Activated T-helper 1 cell treated with anti-CD3 and anti-CD28 coated beads, Interleukin-2, amount 50 U/mL, for 16 hours (primary cell): ENCODE measurements at places on chromosomes 11 and 22.

DNA sequence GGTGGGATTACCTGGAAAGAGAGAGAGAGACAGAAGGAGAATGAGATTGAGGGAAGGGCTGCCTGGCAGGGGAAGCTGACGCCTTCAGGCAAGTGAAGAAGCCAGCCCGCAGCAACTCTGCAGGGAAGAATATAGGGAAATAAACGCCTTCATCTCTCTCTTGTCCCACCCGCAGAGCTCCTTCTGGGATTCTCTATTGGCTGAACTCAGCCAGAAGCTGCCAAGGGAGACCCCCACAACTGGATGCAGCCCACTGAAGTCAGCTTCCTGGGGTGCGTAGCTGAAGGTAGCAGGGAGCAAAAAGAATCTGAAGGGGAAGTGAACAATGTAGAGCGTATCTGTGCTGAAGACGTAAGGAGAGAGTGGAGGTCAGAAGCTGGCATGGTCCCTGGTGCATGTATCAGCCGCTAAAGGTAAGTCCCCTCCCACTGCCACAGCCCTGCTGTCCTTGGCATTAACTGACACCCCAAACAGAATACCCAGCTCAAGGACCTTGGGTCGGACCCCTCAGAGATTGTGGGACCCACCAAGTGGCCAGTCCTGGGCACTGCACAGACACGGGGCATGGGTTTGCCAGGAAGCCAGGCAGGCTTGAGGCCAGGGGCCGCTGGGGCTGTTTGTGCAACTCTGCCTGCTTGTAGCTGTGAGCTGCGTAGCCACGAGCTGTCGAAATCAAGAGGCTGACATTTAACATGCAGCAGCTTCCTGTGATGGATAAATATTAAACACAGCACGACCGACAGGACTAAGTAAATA, 469.9 kb downstream of the MN1 start:
- no peak for DNase-seq

- DNase-seq, result no peak
Observed at GRCh38 chr22:17091851-17092250, 7.1 kb downstream of the IL17RA start.

DNA sequence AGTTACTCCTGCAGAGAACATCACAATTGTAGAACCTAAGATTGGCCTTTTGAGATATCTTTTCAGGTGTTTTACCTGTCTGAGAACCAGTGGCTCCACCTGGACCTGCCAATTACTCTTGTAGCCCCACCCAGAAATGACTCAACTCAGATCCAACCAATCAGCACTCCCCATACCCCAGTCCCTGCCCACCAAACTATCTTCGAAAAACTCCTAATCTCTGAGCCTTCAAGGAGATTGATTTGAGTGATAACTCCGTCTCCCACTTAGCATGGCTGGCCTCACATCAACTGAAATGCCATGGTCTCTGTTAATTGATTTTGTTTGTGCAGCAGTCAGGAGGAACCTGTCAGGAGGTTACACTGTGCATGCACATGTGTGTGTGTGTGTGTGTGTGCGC, 103.6 kb downstream of the MTNR1B start:
- no peak for DNase-seq

DNA sequence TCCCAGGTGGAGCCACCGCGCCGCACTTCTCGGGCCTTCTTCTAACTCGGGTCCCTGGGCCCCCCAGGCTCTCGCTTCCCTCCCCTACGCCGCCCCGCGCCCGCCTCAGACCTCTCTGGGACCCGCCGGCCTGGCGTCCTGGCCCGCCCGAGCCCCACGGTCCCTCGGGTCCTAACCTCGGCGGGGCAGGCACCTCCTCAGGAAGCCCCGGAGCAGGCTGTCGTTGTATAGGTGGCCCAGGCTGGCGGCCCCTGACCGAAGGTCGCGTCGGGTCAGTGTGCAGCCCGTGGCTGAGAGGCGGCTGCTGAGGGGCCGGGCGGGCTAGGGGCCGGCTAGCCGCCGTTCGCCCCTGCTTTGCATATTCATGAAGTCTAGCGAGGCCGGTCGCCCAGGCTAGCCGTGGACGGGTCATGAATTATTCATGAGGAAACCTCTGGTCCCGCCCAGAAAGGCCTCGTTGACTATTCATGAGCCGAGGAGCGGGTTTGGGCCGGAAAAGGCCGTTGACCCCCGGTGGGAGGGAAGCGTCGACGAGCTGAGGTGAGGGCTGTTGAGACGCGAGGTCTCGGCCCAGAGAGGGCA, at the start of gene HORMAD2:
TSS of gene HORMAD2 (plus strand) at position 513 of the 582 bp plus-strand sequence. CDS start 13,489 bp downstream, outside the sequence.
- no peak for DNase-seq

DNA sequence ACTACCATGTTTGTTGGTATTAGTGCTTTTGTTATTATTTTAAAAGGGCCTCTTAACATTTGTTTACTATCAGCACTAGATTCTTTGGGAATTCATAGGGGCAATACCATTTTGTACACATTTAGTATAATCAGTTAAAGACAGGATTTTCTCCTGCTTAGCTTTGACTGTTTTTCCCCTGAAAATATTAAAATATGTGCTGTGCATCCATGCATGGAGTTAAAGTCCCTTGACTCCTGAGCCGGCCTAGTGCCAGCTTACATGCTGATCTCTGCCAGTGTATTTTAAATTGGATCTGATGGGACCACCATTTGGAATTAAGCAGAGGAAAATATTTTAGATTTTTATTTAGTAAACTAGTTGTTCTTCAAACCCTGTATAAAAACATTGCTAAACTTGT, 161.4 kb downstream of the METTL15 start:
- no peak for DNase-seq

GRCh38 chr22:27959335-27960090, 40.5 kb upstream of the PITPNB start:
- no peak for DNase-seq

GRCh38 chr11:29163231-29163630, 853.6 kb downstream of the KCNA4 start:
- DNase-seq, result no peak

DNA sequence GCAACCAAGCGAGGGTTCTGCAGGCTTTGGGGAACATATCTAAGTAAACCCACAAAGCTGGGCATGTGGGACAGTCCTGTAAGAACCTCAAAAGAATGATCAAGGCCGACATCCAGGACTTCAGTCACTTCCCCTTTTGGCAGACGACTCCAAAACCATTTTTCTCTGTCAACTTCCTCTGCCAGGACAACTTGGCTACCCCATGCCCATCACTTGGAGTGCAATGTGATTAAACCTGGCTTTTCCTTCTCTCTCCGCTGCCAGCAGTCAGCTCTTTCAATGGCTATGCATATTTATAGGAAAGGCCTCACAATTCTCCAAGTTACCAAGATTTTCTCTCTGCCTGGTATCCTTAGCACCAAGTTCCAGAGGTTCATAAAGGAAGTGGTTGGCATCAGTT, 78.9 kb downstream of the C11orf58 start:
- no peak for DNase-seq

DNA sequence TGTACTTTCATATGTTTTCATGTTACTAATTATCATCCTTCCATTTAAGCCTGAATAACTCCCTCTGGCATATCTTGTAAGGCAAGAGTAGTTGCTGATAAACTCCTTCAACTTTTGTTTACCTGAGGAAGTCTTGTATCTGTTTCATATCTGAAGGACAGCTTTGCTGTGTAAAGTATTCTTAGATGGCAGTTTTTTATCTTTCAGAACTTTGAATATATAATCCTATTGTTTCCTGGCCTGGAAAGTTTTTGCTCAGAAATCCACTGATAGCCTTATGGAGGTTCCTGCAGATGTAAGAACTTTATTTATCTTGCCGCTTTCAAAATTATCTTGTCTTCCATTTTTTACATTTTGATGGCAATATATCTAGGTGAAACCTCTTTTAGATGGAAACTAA, 69.1 kb downstream of the KCNQ1OT1 start:
- DNase-seq, result no peak

- no peak for DNase-seq
Observed at GRCh38 chr22:29973269-29973668, 90.3 kb downstream of the MTMR3 start.

DNA sequence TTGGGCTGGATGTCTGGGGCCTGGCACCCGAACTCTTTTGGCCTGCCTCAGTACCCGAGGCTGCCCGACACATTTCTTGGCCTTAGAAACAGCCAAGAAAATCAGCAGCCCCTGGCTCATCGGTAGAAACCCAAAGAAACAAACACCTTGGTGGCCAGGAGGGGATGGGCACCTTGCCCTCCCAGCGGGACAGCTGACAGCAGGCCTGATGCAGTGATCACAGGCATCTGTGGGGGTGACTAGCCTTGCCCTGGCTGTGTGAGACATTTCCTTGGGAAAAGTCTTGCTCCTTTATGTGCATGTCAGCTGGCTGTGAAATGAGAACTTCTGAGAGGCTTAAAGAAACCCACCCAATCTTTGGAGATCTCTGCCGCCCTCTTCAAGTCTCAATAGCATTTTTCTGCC, 60.9 kb downstream of the SMIM38 start:
- no peak for DNase-seq

DNA sequence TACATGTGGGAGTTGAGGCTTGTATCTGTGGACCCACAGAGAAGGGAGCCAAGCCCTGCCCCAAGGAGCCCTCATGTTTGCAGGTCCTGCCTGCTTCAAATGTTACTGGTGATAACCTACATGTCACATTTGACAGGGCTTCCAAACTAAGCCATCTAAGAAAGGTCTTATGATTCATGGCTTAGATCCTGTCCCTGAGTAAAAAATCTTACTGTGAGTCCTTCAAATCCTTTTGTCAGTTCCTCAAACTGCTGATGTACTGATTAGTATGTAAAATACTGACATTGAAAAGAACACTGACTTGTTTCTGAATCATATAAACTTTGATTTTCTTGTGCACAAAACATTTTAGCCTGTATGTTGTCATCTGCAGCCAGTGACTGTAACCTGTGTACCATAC, 1.0 kb upstream of the PANX1 start:
- no peak for DNase-seq

DNA sequence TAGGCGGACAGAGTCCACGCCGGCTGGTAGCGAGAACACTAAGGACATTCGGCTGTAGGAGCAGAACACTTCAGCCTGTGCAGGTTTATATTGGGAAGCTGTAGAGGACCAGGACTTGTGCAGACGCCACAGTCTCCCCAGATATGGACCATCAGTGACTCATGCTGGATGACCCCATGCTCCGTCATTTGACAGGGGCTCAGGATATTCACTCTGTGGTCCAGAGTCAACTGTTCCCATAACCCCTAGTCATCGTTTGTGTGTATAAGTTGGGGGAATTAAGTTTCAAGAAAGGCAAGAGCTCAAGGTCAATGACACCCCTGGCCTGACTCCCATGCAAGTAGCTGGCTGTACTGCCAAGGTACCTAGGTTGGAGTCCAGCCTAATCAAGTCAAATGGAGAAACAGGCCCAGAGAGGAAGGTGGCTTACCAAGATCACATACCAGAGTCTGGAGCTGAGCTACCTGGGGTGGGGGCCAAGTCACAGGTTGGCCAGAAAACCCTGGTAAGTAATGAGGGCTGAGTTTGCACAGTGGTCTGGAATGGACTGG, 17.2 kb downstream of the P2RY2 start:
- DNase-seq, result no peak

DNA sequence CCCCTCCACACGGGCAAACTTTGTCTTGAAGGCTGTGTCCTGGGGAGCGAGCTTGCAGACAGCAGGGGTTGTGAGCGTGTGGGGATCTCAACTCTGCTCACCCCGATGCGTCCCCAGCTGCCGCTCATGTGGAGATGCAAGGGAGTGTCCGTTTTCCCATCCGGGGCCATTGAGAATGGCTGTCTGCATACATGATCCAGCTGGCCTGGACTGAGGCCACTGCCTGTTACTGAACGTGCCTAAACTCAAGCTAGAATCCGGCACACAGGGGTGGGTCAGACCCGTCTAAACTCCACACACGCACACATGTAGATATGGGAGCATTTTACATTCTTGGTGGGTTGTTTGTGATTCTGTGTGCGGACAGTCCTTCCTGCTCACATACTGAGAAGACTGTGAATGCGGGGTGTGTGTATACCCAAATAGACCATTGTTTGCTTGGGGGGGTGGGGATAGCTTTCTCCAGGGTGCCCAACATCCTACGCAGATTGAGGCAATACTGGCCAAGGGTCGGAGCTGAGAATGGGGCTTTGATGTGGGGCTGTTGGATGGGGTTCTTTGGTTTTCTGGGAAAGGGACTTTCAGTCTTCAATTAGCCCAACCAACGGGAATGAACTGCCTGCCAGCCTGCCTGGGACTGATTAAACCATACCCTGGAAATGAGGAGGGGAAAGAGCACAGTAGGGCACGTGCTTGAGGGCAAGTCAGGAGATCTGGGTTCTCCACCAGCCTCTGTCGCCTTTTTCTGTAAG, 60.4 kb downstream of the ST3GAL4 start:
- DNase-seq, result no peak

DNA sequence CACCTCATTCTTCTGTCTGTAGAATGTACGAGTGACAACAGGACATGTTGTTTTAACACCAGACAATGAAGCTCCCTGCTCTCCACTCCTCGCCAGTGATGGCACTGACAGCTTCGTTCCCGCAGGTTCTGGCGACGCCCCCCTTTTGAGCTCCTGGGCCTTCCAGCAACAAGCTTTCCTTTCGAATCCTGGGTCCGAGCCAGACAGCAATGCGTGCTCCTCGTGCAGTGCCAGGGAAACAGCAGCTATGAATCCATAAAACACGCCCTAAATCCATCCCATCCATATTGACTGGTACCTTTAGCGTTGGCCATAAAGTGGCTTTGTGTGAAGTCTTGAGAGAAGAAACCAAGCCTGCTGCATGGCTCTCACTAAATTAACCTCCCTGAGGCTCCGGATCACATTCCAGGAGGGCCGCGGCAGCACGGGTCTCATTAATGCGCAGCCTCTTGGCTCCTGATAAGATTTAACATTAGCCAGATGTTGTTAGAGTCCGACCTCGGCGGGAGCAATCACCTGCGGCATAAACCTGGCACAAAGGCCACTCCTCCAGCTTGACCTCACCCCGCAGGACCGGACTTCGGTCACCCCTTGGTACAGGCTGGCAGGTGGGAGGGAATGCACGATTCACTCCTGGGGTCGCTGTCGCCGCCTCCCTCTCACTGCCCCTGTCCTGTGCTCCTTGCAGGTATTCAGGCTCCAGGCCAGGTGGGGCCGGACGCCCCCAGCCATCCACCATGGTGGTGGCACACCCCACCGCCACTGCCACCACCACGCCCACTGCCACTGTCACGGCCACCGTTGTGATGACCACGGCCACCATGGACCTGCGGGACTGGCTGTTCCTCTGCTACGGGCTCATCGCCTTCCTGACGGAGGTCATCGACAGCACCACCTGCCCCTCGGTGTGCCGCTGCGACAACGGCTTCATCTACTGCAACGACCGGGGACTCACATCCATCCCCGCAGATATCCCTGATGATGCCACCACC, 50.1 kb downstream of the MACROD1 start:
- DNase-seq, result no peak
